ENCODE measurements at places on chromosomes 7 and 10.

- no peak for DNase-seq
Measured at GRCh38 chr7:134729895-134730294, 49.5 kb upstream of the CALD1 start.

DNA sequence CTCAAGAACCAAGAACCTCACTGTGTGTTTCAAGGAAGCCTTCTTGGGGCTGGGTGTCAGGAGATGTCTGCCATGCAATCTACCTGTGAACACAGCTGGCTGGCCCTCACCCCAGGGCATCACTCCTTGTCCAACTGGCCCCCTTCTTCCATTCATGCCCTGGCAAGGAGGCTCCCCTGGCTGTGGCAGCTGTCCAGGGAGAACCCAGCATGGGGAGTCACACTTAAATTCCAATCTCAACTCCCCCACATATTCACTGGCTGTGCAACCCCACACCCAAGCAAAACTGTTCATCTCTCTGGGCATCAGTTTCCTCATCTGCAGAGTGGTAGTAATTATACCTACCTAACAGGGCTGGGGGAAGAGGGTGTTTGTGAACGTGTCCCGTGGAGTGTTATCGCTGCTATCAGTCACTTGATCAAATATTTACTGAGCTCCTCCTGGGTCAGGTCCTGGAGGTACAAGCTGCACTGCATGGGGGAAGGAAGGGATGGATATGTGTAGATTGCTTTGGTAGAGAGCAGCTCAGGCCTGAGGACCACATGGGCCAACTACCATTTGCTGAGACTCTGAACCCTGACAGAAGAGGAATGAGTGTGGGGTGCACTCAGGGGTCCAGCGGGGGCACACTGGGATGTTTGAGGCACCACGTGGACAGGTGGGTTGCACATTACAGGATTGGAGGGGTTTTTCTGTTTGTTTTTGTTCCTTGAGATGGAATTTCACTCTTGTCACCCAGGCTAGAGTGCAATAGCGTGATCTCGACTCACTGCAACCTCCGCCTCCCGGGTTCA, 2.1 kb upstream of the GPRIN2 start:
- DNase-seq = no peak

DNA sequence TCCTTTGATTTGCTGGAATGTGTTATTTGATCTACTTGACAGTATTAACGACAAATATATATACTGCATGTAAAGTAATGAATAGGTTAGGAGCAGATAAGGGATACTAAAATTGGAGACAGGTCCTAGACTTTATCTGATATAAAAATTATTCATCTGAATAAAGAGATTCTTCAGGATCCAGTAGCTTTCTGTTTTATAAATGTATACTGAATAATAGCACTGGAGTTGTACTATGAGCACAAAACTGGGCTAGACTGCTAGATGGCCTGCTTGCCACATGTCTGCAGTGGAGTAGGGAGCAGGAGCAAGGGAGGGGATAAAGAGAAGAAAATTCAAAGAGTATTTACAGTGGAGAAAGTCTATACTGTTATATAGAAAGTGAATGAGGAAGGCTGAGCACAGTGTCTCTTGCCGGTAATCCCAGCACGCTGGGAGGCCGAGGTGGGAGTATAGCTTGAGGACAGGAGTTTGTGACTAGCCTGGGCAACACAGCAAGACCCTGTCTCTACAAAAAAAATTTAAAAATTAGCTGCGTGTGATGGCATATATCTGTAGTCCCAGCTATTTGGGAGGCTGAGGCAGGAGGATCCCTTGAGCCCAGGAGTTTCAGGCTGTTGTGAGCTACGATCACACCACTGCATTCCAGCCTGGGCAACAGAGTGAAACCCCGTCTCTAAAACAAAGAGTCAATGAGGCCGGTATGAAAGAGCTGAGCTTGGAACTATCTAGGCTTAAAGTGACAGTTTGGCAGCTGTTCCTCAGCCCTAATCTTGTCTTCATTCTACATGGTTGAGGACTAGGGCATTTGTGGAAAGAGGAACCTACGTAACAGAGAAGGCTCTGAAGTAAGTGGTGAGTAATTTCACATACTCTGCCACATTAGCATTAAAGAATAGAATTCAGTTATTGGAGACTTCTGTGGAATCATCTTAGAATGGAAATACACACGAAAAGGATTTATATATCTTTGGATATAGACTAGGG, 41.8 kb downstream of the CD36 start:
- no peak for DNase-seq

GRCh38 chr10:11218395-11218794, 200.7 kb downstream of the CELF2 start:
- no peak for DNase-seq

GRCh38 chr10:88540351-88540750, 42.8 kb downstream of the RNLS start:
- DNase-seq = no peak

- DNase-seq = no peak
Measured at GRCh38 chr7:45420843-45421495, 153.2 kb upstream of the ADCY1 start.

DNA sequence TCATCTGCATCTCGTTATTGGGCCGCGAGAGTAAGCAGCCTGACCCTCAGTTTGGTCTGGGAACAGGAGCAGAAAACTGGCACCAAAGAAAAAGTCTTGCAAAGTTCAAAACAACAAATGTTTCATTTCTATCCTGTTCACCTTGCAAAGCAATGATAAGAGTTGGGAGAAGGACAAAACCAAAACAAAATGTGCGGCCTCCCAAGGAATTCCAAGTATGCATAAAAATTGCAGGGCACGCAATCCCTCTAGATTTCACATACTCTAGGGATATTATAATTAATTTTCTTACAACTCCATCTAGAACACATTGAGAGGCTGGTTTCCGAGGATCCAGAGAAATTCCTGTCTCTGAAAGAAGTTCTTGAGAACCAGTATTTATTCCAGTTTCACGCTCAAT, 20.1 kb downstream of the CHUK start:
- no peak for DNase-seq

DNA sequence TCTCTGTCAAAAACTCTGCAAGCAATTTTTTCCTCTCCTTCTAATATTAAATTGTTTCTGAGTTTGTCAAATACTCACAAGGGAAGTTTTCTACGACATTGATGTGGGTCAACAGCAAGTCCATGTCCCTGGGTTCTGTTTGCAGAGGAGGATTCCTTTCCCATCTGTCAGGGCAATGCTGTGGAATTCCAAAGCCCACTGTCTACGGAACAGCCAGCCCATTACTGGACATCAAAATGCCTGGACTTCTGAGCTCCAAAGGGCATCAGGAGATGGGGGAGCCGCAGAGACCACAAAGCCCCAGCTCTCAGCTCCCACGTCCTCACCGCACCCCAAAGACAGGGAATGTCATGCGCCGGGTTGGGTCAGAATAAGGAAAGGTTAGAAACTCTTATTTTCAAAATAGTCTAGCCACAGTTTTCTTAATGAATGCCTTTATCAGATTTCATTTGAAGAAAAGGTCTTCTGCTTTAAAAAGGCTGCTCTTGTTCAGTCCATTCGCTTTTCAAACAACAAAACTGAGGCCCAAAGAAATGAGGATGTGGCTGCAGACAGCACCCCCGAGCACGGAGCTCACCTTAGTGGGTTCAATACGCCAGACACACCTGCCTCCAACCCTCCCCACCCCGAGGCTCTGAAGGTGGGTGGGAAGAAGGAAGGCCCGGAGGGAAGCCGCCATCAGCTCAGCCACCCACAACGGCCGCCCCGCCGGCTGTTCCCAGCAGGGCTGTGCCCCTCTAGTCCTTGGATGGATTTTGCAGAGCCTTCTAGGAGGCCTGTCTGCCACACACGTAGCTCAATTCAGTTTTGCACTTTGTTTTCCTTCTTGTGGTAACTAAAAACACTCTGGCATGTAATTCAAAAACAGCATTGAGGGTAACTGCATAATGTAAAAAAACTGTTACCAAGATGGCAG, 44.7 kb downstream of the PTPRN2 start:
- no peak for DNase-seq

- DNase-seq = no peak
Measured at GRCh38 chr10:120926611-120927010, 75.4 kb downstream of the WDR11 start.

- no peak for DNase-seq
Measured at GRCh38 chr10:18162021-18162627, 21.9 kb downstream of the CACNB2 start.

GRCh38 chr7:70354409-70355169, 756.3 kb downstream of the AUTS2 start:
- no peak for DNase-seq

DNA sequence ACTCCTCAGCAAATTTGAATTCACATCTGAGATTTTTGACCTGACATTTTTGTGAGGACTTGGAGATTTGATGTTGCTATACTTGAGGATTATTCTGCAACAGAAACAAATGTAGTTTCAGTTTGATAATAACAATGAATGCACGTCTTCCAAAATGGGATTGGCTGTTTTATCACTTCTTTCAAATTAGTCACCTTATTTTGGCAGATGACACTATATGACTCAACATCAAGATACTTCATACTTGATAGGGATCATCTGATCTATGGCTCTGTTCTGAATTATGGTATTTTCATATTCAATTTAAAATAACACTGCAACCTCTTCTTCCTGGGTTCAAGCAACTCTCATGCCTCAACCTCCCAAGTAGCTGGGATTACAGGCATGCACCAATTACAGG, 24.2 kb downstream of the ARL5B start:
- DNase-seq = no peak

DNA sequence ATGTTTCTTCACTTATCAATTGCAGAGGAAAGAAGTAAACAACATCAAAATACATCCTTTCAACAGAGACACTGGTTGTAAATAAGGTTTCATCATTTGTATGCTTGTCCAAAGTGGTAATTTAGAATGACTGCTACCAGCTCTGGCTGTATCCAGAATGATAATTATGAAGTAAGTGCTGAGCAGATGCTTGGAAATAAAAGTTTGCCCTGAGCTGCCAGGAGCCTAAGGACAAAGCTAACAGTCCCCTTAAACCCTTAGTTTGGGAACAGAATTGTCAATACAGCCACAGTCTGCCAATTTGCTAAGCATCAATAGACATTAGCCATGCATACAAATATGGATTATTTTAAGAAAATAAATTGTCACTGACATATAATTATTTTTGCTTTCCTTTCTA, 147.0 kb upstream of the SLC13A1 start:
- DNase-seq = no peak

- no peak for DNase-seq
Measured at GRCh38 chr10:110457851-110458250, 39.9 kb upstream of the DUSP5 start.

- DNase-seq = peak; percentile 1
Measured at GRCh38 chr10:77801474-77802161, 124.9 kb downstream of the DLG5 start.

- DNase-seq = peak; percentile 24
Measured at GRCh38 chr7:2477447-2478398, 1.5 kb upstream of the GRIFIN start.

DNA sequence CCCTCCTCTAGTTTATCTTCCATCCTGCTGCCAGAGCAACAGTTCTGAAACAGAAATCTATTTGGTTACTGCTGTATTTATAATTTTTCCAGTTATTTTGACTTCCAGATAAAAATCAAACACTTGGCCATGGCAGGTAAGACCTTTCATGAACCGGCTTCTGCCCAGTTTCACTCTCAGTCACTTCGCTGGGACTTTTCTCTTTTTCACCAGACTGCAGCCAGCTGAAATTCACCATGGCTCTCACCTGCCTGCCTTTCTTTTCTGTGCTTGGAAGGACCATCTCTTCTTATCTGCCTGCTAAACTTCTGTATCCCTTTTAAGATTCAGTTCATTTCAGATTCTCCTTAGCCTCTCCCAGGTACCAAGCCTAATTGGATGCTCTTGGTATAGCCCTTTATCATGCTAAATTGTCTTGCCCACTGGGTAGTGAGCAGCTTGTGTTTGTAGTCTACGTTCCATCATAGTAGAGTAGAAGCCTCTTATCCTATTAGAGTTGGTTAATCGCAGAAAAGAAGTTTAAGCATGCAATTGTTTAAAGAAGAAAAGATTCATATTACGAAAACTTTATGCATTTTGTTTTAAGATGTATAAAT, 71.7 kb downstream of the TAF3 start:
- no peak for DNase-seq

- no peak for DNase-seq
Measured at GRCh38 chr7:121504482-121504881, 108.4 kb upstream of the FAM3C start.

DNA sequence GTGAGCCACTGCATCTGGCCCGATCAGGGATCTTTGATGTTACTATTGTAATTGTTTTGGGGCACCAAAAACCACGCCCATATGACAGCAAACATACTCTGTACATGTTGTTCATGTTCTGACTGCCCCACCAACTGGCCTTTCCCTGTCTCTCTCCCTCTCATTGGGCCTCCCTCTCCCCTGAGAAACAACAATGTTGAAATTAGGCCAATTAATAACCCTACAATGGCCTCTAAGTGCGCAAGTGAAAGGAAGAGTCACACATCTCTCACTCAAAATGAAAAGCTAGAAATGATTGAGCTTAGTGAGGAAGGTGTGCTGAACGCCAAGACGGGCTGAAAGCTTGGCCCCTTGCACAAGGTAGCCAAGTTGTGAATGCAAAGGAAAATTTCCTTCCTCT, 50.3 kb upstream of the SDK1 start:
- no peak for DNase-seq

- DNase-seq = no peak
Measured at GRCh38 chr10:69480068-69480412, 28.8 kb downstream of the TSPAN15 start.

DNA sequence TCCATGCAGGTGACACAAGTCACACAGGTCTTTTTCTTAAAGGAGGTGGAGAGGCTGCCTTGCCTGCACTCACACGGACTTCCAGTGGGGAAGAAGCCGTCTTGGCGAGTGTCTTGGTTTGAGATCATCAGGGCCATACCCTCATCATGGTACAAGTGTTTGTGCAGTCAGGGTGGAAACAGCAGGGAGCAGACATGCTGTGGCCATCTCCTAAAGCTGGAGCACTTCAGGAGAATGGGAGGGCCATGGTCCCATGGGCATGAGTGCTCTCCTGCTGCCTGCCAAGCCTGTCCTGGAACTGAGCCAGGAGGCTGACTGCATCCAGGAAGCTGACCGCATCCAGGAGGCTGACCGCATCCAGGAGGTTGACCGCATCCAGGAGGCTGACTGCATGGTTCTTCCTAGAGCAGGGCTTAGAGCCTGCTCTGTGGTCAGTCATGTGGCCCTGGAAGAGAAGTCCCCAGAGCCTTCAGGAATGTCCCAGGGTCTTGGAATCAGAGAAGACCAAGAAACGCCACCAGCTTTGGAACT, 98.4 kb downstream of the ADARB2 start:
- DNase-seq = no peak

GRCh38 chr7:100942045-100942774, 7.1 kb upstream of the MUC3A start:
- DNase-seq = no peak

- no peak for DNase-seq
Measured at GRCh38 chr7:40447345-40447744, 312.5 kb downstream of the SUGCT start.

GRCh38 chr7:40761762-40762560, 627.2 kb downstream of the SUGCT start:
- no peak for DNase-seq

- DNase-seq = no peak
Measured at GRCh38 chr10:103715430-103715829, 139.9 kb downstream of the SH3PXD2A start.

Data from stimulated activated CD8-positive, alpha-beta memory T cell treated with anti-CD3 and anti-CD28 coated beads, Interleukin-4, amount 100 ng/mL, for 1 hour (primary cell).